ENCODE measurements at places on chromosomes 5 and 9.

DNA sequence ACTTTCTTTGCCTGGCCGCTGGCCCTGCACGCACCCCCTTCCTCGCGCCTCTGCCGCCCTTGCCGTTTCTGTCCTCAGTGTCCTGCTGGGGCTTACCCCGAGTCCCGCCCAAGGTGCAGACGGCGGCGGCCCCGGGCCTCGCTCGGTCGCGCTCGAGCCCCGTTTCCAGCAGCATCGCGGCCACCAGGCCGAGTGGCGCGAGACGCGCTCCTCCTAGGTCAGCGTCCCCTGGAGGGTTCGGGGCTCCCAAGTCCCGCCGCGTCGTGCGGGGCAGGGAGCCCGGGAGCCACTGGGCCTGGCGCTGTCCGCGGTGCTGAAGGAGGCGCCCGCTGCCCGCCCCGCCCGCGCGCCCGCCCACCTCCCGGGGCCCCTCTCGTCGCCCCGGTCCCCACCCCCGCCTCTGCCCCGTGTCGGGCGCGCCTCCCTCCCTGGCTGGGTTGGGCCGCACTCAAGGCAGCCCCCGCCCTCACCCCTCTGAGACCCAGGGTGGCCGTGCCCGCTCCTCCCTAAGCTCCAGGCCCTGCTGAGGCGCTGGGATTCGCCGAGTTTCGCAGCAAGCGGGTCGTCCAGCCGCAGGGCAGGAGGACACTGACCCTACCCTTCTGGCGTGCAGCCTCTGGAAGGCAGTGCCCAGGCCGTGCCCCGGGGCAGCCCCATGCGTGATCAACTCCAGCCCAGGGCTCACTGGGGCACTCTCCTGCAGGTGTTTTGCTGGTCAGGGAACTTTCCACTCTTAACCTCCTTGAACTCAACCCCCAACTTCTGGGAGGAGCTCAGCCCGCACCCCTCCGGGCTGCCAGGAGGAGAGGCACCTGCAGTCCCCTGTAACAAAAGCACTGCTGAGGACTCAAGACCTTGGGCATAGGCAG lies at the start of gene LHX3:
Gene LHX3, minus strand, starts transcription at position 291 of the 869 bp plus-strand sequence. Its CDS starts 116 bp downstream, at position 175.
- no peak for DNase-seq

DNA sequence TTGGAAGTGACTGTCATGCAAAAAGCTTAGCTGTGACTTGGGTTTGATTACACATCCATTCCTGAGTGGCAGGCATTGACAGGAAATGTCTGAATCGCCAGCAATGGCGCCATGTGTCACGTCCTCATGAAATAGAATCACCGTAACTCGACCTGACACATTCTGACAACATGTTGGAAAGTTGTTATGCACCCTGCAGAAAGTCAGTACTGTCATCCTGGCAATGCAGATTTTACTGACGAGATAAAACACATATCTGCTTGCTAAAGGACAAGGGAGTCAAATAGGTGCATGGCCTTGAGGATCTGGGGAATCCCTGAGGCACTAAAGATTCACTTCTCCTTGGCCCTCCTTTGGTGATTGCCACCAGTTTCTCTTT lies 344.2 kb downstream of the SPATA31D1 start:
- DNase-seq, result no peak

GRCh38 chr9:23307731-23308513 lies 518.1 kb downstream of the ELAVL2 start:
- no peak for DNase-seq

GRCh38 chr5:11903121-11903613 lies 1.1 kb downstream of the CTNND2 start:
- DNase-seq, result no peak

- no peak for DNase-seq
Measured at GRCh38 chr9:133837627-133838597, 99.8 kb upstream of the SARDH start.

DNA sequence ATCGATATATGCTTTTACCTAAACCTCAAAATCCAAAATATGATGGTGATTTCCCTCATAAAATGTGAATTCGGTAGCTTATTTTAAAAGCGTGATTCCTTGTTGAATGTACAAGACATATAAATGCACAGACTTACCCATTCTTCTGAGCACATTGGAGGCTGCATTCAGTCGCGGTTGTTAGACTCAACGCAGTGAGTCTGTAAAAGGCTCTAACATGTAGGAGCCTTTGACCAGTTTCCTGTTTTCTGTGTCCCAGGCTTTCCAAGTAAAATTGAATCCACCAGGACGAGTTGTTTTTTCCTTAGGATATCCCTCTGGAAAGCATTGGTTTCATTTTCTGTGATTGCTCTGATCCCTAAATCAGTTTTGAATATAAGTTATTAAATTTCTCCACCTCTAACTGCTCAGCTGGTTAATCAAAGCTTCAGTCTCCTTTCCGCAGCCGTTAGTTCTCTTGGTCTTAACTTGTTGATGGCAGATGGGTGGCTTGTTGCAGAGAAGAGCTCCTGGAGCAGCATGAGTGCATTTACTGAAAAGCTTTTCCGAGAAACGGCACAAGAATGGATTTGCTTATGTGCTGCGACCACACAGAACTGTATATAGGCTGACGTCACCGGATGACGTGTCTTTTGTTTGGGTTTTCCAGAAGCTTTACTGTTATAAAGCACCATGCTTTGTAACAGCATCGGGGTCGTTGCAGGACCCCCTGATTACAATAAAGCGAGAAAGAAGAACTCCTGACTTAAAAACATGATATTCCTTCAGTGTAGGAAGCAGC lies at the start of gene LRRTM2:
Gene LRRTM2, minus strand, starts transcription at position 565 of the 781 bp plus-strand sequence. Its CDS starts 424 bp downstream, at position 141.
- DNase-seq, result no peak

- DNase-seq, result no peak
Measured at GRCh38 chr5:105587963-105588662, 2025.5 kb upstream of the NUDT12 start.

Data from inflammatory macrophage treated with lipopolysaccharide for 4 hours (primary cell).